ENCODE measurements at places on chromosomes 5 and 9.
A peak's percentile ranks its signal among the peaks of the same experiment; 100 is the strongest.

DNA sequence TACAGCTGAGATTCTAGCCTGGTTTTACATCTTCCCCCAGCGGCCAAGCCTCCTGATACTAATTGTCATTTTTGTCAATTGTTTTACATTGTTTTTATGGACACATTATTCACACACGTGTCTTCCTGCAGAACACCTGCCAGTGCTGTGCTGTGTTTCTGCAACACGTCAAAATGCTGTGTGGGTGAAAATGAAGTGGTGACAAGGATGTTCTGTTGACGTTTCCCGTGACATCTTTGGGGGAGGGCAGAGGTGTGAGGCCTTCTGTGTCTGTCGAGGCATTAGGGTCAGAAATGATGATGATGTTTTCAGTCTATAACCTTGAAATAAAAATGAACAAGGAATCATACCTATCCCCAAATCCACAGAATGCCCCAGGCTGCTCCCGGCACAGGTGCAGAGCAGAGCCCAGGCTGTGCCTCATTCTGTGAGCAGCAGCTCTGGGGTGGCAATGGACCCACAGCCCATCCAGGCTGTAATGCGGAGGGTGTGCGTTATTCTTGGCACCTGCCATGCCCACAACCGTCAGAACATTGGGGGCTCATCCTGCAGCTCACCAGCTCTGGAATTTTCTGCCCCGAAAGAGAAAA, 23.6 kb upstream of the CEP72 start:
- no peak overlapping the region for H3K4me3 ChIP-seq
- H3K36me3 ChIP-seq: no peaks in the 10 kb centered on the region
- no peaks in the 10 kb centered on the region for H3K27me3 ChIP-seq
- no peaks in the 10 kb centered on the region for H3K4me1 ChIP-seq
- H3K27ac ChIP-seq: no peak overlapping the region
- DNase-seq: no peak

DNA sequence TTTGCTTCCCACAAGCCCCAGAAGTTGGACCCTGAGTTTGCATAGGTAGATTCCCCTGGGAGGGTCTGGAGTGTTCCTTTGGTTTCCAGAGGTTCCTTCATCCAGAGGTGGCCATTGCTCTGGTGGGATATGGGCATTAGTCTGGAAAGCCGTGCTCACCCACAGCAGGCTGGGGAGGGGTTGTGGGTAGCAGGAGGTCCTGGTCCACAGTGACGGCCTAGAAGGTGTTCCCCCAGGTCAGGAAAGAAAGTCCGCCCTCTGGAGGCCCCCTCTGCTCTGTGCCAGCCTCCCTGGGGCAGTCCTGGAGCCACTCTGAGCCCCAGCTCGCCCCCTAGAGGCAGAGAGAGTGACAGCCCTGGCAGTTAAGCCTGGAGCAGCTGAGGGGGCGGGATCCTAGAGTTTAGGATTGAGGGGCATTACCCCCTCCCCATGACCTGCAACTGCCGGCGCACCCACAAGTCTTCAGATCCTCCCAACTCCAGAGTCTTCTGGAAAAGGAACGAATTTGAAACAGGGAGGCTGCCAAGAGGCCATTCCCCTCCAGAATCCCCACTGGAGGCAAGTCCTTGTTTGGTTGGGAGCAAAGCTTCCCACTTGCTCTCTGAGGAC, 36.8 kb downstream of the NDST1 start:
- H3K27ac ChIP-seq: peak overlapping the region; percentile 35
- H3K27me3 ChIP-seq: no peaks in the 10 kb centered on the region
- peaks cover 43% of the 10 kb centered on the region for H3K4me1 ChIP-seq
- H3K36me3 ChIP-seq: peaks cover 23% of the 10 kb centered on the region

GRCh38 chr5:156188016-156188415, 138.9 kb upstream of the SGCD start:
- no peak for DNase-seq
- H3K36me3 ChIP-seq: no peaks in the 10 kb centered on the region
- H3K4me3 ChIP-seq: no peak overlapping the region
- H3K4me1 ChIP-seq: no peaks in the 10 kb centered on the region
- no peak overlapping the region for H3K27ac ChIP-seq
- H3K27me3 ChIP-seq: no peaks in the 10 kb centered on the region

- H3K36me3 ChIP-seq: no peaks in the 10 kb centered on the region
- no peak for DNase-seq
- peak overlapping the region; percentile 63 for H3K27ac ChIP-seq
- no peaks in the 10 kb centered on the region for H3K27me3 ChIP-seq
- H3K4me3 ChIP-seq: no peak overlapping the region
Observed at GRCh38 chr5:53167836-53168235, 58.3 kb upstream of the MOCS2 start.

GRCh38 chr5:126988021-126988569, 42.3 kb downstream of the MARCHF3 start:
- H3K27ac ChIP-seq: no peak overlapping the region
- no peak overlapping the region for H3K4me3 ChIP-seq
- no peaks in the 10 kb centered on the region for H3K4me1 ChIP-seq
- no peaks in the 10 kb centered on the region for H3K27me3 ChIP-seq
- no peaks in the 10 kb centered on the region for H3K36me3 ChIP-seq

DNA sequence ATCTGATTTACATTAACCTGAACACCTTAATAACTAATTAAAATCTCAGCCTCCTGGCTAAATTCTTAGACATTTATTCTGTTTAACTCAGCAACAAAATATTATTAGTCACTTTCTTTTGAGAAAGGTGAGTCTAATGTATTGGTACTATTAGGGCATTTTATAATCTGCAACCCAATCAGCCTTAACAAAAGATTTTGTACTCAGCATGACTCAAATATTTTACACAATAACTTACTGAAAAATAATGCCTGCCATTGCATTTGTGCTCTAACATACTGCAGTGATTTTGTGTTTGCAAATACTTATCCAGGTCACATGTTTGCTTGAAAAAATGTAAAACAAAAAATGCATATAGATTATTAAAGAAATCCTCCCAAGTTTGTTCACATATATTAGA, 1129.9 kb downstream of the TAF11L14 start:
- no peaks in the 10 kb centered on the region for H3K4me1 ChIP-seq
- no peaks in the 10 kb centered on the region for H3K27me3 ChIP-seq
- H3K4me3 ChIP-seq: no peak overlapping the region
- H3K27ac ChIP-seq: no peak overlapping the region
- no peak for DNase-seq
- H3K36me3 ChIP-seq: no peaks in the 10 kb centered on the region

GRCh38 chr5:35820735-35821134, 36.0 kb upstream of the IL7R start:
- H3K4me3 ChIP-seq: no peak overlapping the region
- H3K27ac ChIP-seq: no peak overlapping the region
- H3K27me3 ChIP-seq: no peaks in the 10 kb centered on the region
- H3K36me3 ChIP-seq: no peaks in the 10 kb centered on the region
- no peaks in the 10 kb centered on the region for H3K4me1 ChIP-seq
- DNase-seq: no peak

- H3K4me3 ChIP-seq: no peak overlapping the region
- no peaks in the 10 kb centered on the region for H3K36me3 ChIP-seq
- H3K27me3 ChIP-seq: no peaks in the 10 kb centered on the region
- no peaks in the 10 kb centered on the region for H3K4me1 ChIP-seq
- no peak overlapping the region for H3K27ac ChIP-seq
Observed at GRCh38 chr5:119445544-119445943, 6.8 kb upstream of the HSD17B4 start.

- no peak for DNase-seq
- no peak overlapping the region for H3K27ac ChIP-seq
- no peaks in the 10 kb centered on the region for H3K36me3 ChIP-seq
- peaks cover 21% of the 10 kb centered on the region for H3K4me1 ChIP-seq
- no peak overlapping the region for H3K4me3 ChIP-seq
Observed at GRCh38 chr5:109743041-109743531, 53.4 kb downstream of the MAN2A1 start.

GRCh38 chr9:26955222-26955903, 849 bp upstream of the IFT74 start:
- peak overlapping the region; percentile 74 for H3K4me3 ChIP-seq
- DNase-seq: no peak
- peak overlapping the region; percentile 88 for H3K27ac ChIP-seq
- no peaks in the 10 kb centered on the region for H3K4me1 ChIP-seq
- no peaks in the 10 kb centered on the region for H3K27me3 ChIP-seq

DNA sequence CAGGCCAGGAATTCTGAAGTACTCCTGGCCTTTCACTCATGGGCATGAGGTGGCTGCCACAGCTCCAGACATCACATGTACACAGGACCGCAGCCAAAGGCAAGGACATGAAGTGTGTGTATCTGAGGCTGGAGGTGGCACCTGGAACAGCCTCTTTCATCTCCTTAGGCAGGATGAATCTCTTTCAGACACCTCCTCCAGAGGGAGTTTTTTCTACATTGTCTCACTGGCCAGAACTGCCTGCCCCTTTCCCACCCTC, 142.8 kb downstream of the BARX1 start:
- no peaks in the 10 kb centered on the region for H3K36me3 ChIP-seq
- no peaks in the 10 kb centered on the region for H3K4me1 ChIP-seq
- no peak for DNase-seq

GRCh38 chr5:135269931-135270421, 129.1 kb downstream of the MACROH2A1 start:
- peaks cover 69% of the 10 kb centered on the region for H3K4me1 ChIP-seq
- DNase-seq: no peak
- H3K27me3 ChIP-seq: no peaks in the 10 kb centered on the region
- peak overlapping the region; percentile 86 for H3K27ac ChIP-seq

Measured in esophagus squamous epithelium (tissue), 5 donors.